ENCODE measurements at places on chromosomes 7 and 10.

DNA sequence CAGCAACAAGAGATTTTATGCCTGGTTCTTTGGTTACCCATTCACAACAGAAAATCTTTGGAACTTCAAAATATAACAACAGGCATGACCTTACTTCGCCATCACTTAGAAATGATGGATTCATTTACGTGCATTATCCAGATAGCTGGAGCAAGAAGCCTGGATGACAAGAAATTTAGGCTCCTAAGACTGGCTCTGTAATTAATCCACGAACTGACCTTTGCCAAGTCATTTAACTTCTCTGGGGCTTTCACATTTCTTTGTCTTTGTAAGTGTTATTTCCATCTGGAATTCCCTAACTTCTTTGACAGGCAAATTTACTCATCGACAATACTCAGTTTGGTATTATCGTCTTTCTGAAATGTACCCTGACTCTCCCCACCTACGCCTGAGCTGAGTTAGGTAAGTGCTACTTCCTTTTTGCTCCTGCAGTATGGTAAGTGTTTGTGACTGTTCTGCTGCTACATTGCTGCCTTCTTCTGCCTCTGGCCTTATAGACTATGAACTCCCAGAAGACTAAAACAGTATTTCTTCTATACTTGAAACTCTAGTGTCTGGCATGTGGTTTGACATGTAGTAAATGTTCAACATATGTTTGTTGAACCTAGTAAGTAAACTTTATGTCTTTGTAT is 5.5 kb upstream of the MDFIC start:
- DNase-seq = no peak

GRCh38 chr10:80739963-80740715 is 202.4 kb downstream of the SH2D4B start:
- no peak for DNase-seq

GRCh38 chr10:3853547-3854303 is 68.7 kb upstream of the KLF6 start:
- DNase-seq = no peak

DNA sequence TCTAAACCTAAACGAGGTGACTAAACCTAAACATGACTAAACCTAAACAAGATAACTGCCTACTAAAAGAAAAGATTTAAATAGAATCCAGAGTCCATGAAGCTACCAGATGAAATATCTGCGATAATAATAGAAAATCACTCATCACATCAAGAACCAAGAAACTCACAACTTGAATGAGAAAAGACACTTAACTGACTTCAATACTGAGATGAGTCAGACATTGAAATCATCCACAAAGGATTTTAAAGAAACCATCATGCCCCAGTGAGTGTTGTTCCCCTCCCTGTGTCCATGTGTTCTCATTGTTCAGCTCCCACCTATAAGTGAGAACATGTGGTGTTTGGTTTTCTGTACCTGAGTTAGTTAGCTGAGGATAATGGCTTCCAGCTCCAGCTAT is 416.0 kb downstream of the CALN1 start:
- DNase-seq = no peak

All from foreskin fibroblast (primary cell).